ENCODE measurements at places on chromosomes 16 and 17.

DNA sequence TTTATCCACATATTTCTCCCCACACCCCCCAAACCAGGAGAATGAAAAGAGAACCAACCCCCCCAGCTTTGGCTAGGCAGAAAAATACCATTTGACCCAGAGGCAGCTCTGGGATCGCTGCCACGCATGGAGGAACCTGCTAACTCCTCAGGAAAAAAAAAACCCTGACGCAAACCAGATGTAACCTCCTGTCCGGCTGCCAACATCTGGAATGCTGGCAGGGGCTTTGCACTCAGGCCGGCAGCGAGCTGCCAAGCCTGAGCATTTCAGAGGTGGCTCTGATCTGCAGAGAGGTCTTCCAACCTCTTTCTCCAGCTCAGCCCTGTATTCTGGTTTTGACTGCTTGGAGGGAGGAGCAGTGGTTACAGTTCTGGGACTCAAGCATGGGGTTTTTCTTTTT, 8.2 kb downstream of the IGFBP4 start:
- DNase-seq: peak; percentile 79

DNA sequence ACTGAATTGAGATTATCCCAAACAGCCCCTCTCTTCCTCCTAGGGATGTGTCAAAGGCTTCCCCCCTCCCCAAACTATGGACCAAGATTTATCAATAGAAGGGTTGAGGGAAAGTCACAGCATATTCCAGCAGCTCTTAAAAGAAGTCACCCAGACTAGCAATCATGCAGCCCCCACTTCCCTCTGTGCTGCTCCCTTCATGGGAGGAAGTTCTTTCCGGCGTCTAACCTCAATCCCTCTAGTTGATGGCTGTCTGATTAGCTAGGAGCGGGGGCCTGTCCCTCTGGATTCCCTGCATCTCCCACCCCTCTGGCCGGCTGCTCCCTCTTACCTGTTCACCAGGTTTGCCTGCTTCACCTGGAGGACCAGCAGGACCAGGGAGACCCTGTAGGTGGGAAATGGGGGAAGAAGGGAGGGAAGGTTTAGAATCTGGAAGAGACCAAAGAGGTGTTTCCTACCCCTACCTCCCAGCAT, 9.2 kb downstream of the COL1A1 start:
- no peak for DNase-seq

DNA sequence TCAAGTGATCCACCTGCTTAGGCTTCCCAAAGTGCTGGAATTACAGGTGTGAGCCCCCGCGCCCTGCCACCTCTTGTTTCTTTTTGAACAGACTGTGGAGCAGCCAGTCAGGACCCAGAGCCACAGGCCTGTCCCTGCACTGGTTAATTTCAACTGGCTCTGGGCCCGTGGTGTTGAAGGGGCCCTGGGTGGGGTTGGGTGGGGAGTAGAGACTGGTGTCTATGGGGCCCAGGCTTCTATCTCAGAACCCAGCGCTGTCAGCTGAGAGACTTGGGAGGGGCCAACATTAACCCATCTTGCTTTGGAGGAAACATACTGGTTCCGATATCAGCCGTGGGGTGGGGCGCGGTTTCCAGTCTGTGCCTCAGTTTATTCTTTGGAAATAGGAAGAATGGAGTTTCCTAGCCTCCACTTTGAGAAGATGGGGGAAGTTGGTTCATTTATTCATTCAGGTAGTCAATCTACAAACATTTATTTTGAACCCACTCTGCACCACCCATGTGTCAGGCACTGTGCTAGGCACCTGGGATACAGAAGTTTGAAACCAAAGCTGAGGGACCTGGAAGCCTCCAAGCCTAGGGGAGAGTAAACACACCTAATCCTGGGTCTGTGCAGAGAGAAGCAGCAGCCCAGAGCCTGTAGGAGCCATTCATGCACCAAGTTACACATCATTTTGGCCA, 15.5 kb upstream of the SLC4A1 start:
- no peak for DNase-seq

GRCh38 chr17:82561429-82562035, 42.0 kb downstream of the FOXK2 start:
- DNase-seq: no peak

DNA sequence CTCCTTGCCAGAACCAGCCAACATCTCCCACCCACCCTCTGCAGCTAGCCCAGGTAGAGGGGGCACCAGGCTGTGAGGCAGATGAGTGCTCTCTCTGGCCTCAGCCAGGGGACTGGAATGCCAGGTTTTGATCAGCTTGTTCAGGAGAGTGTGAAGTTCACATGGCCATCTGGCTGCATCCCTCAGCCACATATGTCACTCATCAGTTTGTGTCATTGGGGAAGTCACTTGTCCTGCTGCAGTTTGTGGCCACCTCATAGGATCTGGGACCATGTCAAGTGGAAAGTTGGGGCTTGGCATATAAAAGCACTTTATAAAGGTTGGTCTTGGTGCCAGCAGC, 147.6 kb downstream of the SOCS1 start:
- DNase-seq: no peak

GRCh38 chr17:32819035-32819434, 57.9 kb downstream of the MYO1D start:
- DNase-seq: no peak

- no peak for DNase-seq
Observed at GRCh38 chr16:24291932-24292331, 35.8 kb downstream of the CACNG3 start.

DNA sequence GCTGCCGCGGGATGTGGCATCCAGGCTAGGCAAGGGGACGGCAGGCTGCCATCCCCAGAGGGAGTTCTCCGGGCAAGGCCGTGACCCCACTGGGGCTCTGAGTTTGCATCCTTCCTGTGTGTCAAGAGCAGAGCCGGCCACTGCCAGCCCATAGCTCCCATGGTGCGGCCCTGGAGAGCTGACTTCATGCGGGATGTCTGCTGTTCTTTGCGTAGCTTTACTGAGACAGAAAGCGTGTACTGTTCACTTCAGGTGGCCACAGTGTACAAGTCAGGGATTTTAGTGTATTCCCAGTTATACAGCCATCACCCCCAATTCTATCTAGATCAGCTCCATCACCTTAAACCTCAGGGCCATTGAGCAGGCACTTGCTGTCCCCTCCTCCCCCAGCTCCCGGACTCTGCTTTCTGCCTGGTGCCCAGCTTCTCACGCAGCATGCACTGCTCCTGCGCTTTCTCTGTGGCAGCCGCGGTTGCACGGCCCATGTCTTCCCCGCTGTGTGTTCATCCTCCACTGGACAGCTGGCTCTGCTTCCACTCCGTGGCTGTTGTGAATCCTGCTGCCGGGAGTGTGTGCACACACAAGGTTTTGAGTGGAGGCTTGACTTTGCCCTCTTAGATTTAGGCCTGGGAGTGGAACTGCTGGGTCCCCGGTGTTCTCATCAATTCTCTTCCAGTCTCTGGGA, 71.2 kb downstream of the KLHDC4 start:
- no peak for DNase-seq

- no peak for DNase-seq
Observed at GRCh38 chr17:66018786-66019185, 173.1 kb downstream of the CEP112 start.

DNA sequence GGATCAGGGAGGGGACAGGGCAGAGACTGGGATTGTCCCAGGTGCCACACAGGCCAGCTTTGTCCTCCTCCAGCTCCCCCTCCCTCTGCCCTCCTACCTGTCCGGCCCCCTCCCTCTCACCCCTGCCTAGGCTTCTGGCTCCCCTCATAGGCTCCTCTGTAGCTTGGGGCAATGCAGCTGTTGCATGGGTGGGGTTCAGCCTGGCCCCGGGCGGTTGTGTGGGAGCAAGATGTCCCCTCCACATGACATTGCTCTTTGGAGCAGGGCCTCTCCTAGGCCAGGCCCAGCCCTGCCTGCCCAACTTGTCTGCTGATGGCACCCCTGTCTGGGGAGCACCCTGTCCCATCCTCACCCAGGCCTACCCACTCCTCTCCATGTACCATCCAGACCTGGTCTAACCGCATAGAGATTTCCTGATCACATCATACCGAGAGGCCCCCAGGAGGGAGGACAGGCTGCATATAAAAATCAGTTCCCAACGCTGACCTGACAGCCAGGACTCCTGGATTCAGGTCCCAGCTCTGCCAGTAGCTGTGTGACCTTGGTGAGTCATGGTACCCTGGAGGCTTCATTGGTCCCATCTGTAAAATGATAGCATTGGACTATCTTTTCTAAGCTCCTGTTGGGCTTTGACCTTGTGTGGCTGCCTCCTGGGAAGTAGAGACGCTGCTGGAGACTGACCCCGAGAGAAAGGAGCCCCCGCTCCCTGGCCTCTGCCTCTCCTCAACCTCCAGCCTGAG, 48.8 kb upstream of the DLX4 start:
- no peak for DNase-seq

DNA sequence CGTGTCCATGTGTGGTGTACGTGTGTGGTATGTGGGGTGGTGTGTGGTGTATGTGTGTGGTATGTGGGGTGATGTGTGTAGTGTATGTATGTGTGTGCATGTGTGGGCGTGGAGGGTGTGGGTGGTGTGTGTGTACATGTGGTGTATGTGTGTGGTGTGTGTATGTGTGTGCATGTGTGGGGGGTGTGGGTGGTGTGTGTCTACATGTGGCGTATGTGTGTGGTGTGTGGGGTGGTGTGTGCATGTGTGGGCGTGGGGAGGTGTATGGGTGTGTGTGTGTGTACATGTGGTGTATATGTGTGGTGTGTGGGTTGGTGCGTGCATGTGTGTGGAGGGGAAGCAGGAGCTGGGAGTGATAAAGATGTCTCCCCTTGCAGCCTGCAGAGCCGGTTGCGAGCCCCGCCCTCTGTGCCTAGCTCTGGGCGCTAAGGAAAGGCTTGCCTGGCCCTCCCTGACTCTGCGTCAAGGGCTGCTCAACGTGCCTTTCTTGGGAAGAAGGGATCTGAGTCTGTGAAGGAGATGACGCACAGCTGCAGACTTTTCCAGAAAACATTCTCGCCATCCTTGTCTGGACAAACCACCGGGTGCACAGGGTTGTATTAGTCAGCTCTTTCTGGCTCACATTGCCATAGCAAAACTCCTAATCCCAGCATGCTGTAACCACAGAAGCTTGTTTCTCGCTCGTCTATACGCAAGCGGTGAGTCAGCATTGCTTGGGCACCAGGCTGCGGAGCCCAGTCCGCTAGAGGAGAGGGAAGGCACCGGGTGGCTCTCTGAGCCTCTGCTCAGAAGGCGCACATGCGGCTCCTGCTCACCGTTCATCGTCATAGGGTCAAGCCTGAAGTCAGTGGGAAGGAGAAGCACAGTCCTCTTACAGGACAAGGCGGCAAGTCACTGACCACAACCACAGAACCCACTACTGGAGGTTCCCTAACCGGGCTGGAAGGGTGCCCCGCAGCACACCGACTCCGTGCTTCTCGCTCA, 2.0 kb upstream of the CD300H start:
- DNase-seq: no peak

DNA sequence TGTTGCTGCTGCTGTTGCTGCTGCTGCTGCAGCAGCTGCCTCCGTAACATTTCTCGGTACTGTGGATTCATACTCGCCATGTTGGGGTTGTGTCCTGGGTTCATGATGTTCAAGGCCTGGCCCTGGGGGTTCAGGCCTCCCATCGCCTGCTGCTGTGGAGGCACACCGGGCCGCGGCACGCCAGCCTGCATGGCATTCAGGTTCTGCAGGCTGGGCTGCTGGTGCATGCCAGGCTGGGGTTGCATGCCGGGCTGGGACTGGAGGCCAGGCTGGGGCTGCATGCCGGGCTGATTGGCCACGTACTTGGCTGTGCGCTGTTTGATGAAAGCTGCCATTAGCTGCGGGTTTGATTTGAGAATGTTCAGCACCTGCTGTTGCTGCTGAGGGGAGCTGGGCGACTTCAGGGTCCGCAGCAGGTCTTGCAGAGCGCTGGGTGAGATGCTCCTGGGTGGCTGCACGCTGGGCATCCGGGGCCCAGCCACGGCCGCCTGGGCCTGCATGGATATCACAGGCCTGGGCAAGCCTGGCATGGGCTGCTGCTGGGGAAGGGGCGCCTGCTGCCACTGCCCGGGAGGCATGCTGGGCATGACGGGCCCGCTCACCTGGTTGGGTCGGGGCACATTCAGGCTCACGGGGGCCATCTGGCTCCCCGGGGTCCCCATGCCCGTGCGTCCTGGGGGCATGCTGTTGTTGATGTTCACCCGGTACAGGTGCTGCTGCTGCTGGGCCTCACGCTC, 11.3 kb upstream of the TRAP1 start:
- no peak for DNase-seq

GRCh38 chr16:4486126-4486893, 10.1 kb downstream of the HMOX2 start:
- DNase-seq: no peak

DNA sequence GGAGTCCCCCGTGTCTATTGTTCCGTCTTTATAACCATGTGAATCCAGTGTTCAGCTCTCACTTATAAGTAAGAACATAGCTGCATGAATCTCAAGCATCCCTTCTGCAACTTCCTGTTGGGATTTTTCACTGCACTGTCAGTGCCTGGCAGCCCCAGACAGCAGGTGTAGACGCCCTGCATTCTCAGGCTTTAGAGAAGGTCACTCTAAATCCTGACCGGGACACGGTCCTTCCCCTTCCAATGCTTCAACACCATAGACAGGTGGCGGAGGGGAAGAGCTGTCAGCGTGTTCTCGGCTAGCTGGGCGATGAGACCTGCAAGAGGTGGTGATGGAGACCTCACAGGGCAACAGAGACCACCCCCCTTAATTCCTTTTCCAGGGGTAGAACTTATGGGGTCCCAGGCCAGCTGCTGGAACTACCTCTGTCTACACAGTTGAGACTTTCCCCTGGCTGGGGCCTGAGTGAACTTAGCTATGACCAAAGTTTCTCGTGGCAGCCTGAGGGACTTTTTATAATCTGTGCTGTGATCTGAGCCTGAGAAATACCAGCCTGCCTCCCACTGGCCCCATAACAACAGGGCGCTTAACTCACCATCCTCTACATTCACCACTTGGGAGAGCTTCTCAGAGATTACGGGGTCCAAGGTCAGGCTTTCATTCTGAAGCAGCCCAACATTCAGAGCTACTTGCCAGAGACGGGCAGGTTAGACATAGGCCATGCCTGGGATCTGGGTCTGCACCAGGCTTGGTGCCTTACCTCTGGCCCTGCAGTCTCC, 143.2 kb upstream of the TNRC6C start:
- no peak for DNase-seq

GRCh38 chr17:56602292-56603130, 9.0 kb downstream of the NOG start:
- no peak for DNase-seq

GRCh38 chr16:67170168-67170948, at the start of gene NOL3:
Gene NOL3, plus strand, starts transcription at chr16:67170538.
- no peak for DNase-seq

- DNase-seq: peak; percentile 79
Observed at GRCh38 chr17:1764284-1764683, 2.4 kb downstream of the SERPINF1 start.

DNA sequence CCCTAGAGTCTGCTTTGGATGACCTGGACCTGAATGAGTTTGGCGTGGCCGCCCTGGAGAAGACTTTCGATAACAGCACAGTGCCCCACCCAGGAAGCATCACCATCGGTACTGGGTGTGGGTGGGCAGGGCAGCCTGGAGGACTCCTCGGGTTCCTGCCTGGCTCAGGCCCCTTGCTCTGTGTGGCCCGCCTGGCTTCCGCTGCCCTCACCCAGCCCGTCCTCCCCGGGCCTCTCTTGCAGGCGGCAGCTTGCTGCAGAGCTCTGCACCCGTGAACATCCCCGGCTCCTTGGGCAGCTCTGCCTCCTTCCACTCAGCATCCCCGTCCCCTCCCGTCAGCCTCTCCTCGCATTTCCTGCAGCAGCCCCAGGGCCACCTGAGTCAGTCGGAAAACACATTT, 24.5 kb downstream of the UNC13D start:
- DNase-seq: peak; percentile 63
